ENCODE measurements at places on chromosomes 4 and X. TPM values are rescaled to one million over a fixed set of nuclear protein-coding genes. Genes with fewer than 3 reads are reported as not detected.

Gene TDO2
- total RNA-seq, result 9.3 TPM

Gene ZMAT1
- total RNA-seq, result under 0.01 TPM

Gene BRS3
- not detected for total RNA-seq

Gene DDX60
- 15.1 TPM for total RNA-seq

Gene GPR173
- total RNA-seq, result 1.9 TPM

Gene LONRF3
- 0.17 TPM for total RNA-seq

Gene AGA
- total RNA-seq, result 58.8 TPM

Gene SPANXN3
- total RNA-seq, result not detected

Gene VGLL1
- not detected for total RNA-seq

Gene NPY5R
- total RNA-seq, result not detected

Gene PHOX2B
- total RNA-seq, result not detected

Gene DTHD1
- total RNA-seq, result not detected

Gene CCKAR
- 6.0 TPM for total RNA-seq

Gene TLL1
- total RNA-seq, result not detected

Gene BMX
- total RNA-seq, result not detected

Gene MAGEA6
- not detected for total RNA-seq

Gene HTRA3
- total RNA-seq, result 45.5 TPM

Gene SSX1
- total RNA-seq, result not detected

Gene PGAM4
- total RNA-seq, result not detected

Gene ARHGEF38
- not detected for total RNA-seq

Gene SLITRK4
- total RNA-seq, result not detected

Gene CTAG1B
- total RNA-seq, result not detected

Gene MAGEC3
- not detected for total RNA-seq

Gene AFP
- 2.9 TPM for total RNA-seq

Gene PRDM8
- 2.1 TPM for total RNA-seq

Gene TRPC5OS
- total RNA-seq, result not detected

Measured in bronchial smooth muscle cell (primary cell).